ENCODE measurements at places on chromosomes 12 and 14. TPM values are rescaled to one million over a fixed set of nuclear protein-coding genes. Genes with fewer than 3 reads are reported as not detected.

DNA sequence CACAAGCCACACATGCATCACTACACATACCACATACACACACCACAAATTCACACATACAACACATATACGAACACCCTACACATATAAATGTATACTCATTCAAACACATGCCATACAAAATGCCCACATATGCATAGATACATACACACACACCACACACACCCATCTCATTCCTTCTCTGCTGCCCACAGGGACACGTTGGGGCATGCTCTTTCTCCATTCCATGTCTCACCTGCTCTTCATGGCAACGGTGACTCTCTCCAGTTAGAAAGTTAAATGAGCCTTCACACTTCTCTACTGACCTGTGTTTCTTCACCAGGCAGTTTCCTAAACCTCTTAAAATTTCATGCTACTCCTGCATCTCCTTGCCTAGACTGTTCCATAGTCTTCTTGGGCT, 1194.8 kb downstream of the BCL11B start:
- DNase-seq: no peak

GRCh38 chr12:98399532-98399931, 115.9 kb upstream of the TMPO start:
- no peak for DNase-seq

SPIC gene
- total RNA-seq: not detected

BEGAIN gene
- total RNA-seq: 0.58 TPM

SALL2 gene
- 89.2 TPM for total RNA-seq

ADAM20 gene
- 1.3 TPM for total RNA-seq

DNA sequence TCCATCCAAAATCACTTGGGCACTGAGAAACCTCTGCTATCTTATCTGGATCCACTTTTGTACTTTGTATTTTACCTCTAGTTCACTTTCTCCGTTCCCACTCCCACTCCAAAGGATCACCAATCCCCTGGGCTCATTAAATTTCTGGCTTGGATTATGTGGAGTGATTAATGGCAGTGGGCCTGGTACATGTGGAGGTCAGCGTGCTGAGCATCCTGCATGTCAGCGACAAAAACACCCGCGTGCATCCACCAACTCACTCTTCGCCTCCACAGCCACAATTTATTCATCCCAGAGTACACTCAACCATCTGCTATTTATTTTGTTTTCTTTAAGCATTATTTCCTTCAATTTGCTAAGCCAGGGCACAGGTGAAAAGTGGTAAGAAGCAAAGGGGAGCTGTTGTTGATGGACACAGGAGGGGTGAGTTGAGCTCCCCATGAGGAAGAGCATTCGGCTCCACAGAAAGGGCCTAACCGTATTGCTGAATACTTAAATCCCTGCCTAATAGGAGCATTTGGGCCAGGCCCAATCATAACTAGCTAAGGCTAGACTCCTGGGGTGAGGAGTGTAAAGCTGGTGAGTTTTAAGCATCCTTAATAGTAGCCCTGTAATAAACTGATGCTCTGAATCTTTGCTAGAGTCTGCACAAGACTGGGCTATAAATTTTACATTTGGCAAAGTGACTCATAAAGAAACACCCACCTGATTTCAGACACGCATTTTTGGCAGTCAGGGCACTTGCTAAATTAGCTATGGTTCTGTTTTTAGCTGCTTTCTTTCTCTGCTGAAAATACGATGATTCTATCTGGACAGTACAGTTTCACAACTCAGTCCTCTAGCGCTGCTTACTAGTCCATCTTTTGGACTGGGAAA, 137.8 kb downstream of the SLC25A21 start:
- DNase-seq: no peak

IRF9 gene
- total RNA-seq: 62.4 TPM

KRT82 gene
- total RNA-seq: not detected

GRCh38 chr14:32354716-32355115, 25.6 kb downstream of the AKAP6 start:
- DNase-seq: no peak

- DNase-seq: no peak
These were observed 430.0 kb downstream of the CCDC91 start for GRCh38 chr12:28620281-28620680.

- DNase-seq: no peak
These were observed 33.2 kb upstream of the PPP2R5C start for GRCh38 chr14:101728367-101728742.

GRCh38 chr12:116533343-116534251, 25.6 kb upstream of the MAP1LC3B2 start:
- DNase-seq: peak; percentile 70

APOF gene
- not detected for total RNA-seq

DNA sequence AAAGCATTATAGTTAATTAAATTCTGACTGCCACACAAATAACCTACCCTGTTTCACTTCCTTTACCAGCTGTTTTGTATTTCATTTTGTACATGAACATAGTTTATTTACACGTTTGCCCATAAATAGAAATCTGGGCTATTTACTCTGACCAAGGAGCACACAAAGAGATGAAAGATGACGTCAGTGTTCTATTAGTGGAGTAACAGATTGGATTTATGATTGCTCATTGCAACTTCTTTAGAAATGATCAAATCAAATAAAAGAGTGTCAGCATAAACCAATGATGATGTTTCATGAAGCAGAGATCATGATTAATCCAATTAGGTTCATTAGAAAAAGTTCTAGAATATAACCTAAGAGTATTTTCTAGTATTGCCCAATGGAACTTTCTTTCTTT, 12.0 kb upstream of the RTL1 start:
- no peak for DNase-seq

KLHDC1 gene
- total RNA-seq: 2.8 TPM

DNA sequence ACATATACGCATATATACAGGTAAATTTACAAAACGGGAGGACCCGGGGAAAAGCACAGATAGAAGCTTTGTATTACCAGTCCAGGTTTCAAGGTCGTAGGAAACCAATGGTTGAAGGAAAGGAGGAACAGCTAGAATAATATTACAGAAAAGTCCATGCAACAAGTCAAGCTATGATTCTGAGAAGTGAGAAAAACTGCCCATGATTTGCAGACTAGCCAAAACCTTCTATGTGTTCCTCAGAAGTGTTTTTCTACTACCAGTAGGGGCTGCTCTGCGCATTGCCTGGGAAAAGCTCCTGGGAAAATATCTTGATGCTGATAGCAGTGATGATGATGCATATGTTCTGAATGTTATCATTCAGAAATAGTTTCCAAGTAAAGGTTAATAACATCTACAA, 2.2 kb downstream of the PDZRN4 start:
- no peak for DNase-seq

DNA sequence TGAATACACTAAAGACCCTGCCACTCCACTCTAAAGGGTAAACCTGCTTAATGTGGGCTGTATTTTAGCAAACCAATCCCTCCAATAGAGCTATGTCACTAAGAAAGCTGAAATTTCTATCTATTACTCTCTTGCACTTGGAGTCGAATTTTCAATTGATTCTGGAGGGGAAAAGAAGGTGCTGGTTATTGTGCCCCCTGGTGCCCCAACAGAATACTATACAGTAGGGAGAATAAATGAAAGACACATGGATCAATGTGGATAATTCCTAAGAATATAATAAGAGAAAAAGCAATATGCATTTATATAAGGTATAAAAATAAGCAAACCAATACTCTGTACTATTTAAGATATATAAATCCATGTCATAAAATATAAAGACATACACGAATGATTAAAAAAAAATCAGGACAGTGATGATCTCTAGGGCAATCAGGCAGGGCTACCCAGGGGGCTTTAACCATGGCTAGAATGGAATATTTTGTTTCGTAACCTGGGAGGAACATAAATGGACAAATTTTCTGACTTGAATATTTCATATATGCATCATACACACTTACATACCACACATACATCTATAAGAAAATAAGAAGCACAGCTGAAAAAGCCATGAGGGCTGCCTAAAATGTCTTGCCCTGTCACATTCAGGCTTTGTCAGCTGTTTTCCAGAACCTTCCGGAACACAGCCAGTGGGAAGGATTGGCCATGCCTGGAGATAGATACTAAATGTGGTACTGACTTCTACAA, 54.4 kb downstream of the EFCAB11 start:
- DNase-seq: no peak

DNA sequence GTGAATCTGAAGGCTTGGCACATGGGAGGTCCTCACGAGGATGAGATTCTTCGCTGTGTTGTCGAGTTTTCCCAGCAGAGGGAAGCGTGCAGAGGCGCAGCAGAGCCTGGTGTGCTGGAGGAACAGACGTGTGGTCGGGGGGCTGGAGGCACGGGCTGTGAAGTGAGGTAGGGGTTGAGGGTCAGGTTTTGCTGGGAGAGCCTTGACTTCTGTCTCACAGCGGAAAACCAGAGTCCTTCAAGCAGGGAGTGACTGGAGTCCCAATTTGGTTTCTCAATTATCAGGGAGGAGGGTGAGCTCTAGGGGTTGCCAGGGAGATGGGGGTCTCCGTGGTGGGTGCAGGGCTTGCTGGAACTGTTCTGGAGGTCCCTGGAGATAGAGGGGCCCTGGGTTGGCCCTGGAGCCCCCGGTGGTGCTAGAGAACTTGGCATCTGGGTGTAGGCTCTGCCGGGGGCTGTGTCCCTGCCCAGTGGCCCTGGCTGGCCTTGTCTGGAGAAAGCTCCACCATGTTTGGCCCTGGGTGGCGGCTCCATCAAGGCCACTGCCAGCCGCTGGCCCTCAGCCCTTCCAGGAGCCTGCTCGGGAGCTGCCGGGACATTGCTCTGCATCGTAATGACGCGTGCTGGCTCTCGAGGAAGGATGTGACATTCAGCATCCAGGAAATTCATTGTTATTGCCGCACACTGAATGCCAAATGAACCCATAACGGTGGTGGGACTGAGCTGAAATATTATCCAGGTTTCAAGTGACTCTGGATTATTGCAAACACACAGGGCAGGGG, 215.7 kb downstream of the KIF26A start:
- DNase-seq: no peak

HCAR3 gene
- total RNA-seq: not detected

DNA sequence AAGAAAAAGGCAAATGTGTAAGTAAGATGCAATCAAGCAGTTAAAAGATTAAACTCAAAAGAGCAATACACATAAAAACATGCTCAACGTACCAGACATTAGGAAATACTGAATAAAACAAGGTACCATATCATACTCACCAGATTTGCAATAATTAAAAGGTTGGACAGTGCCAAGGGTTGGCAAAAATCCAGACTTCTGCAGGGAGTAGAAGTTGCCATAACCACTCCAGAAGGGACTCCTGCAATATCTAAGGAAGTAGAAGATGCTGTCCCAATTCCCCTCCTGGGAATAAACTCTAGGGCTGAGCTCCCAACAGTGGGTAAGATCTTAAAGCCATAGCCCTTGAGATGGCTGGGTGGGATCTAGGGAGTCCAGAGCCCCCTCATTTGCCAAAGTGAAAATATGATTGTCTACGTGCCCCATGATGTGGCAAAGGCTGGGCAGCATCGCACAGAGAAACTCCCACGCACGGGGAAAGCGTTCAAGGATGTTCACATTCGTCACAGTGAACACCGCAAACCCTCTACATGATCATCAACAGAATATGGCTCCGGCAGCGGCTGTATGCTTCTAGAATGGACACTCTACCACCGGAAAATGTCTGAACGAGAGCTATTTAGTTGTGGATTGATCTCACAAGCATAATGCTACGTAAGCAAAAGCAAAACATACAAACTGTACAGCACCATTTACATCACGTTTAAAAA, 12.3 kb downstream of the KCTD10 start:
- no peak for DNase-seq

DNA sequence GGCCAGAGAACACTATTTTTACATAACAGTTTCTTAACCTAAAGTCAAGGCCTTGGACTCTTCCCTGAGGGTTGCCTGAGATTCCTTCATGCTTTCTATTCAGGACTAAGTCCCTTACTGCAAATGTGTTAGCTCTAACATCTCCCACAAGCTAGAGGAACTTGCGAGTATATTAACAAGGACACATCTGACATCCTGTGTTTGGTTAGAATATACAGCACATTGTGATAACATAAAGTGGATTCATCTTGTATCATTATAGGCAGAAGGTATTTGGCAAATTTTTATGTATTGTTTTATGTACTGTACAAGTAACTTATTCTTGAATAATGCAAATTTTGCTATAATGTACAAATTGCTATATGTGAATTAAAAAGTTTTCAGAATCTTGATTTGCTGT, 45.5 kb downstream of the SH2B3 start:
- no peak for DNase-seq

- no peak for DNase-seq
These were observed 183.0 kb downstream of the MED13L start for GRCh38 chr12:116094475-116094874.

DNA sequence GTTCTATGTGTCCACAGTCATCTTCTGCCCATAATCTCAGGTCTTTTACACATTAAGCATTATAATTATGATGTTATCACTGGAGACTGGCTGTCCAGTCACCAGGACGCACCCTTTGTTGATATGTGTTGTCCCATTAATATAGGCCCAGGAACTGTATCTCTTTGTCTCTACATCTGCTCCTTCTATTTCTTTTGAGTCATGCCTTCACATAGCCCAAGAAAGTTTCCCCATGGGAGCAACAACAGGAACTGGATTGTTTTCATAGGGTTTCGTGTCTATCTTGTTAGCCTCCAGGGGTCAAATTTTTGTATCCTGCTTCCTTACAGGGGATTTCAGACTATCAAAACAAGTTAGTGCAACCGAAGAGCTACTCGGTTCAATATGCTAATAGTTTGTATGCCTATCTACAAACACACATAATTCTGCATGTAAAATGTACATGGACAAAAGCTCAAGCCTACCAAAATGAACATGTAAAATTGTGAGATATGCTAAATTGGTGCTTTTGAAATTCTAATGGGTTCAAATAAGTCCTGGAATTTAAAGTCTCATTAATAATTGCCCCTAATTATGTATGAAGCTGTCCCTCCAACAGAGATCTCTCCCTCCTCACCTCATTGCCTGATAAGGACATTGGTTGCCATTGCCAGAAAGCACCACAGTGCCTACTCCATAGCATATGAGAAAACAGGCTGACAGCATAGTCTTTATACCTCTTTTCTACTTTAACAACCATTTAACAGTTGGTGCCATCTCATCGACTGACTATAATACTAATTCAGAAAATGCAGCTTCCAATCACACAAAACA, 99.8 kb upstream of the DIO2 start:
- DNase-seq: no peak

DNA sequence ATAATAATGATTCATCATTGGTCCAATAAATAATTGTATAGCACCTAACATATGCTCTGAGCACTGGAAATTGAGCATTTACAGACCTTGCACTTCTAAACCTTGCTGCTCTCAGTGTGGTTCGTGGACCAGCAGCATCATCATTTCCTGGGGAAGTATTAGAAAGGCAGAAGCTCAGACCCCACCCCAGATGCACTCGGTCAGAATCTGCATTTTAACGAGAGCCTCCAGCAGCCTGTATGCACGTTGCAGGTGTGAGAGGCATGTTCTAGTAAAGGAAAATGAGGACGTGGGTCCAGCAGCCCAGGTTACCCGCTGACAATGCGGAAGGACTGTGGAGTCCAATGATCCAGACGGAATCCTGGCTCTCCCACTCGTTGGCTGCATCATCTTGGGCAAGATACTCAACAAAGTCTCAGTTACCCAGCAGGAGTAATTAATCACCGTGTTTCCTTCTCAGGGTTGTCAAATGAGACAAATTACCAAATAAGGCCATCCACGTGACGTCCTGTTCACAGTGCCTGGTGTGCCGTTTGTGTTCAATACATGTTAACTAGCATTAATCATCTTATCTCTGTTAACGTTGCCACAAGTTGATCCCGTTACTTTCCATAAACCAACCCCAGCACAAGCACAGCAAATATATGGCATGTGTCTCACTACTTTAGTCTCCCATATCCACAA, 49.2 kb upstream of the CCND2 start:
- peak; percentile 8 for DNase-seq

TDRD9 gene
- not detected for total RNA-seq
